Dermis microvascular lymphatic vessel endothelial cell (primary cell): ENCODE measurements at places on chromosomes 16 and 17. TPM values are rescaled to one million over a fixed set of nuclear protein-coding genes. Genes with fewer than 3 reads are reported as not detected.

KRTAP2-1 gene
- not detected in 2 replicates for total RNA-seq

ABHD15 gene
- 5.0 and 5.6 TPM in 2 replicates for total RNA-seq

TPSD1 gene
- total RNA-seq: not detected in 2 replicates

ARHGDIG gene
- 0.13 TPM in 1 of 2 replicates, not detected in the other for total RNA-seq

TAOK2 gene
- 71.8 and 84.1 TPM in 2 replicates for total RNA-seq

EIF3CL gene
- 157 and 212 TPM in 2 replicates for total RNA-seq

KRTAP4-4 gene
- total RNA-seq: not detected in 2 replicates

EPOP gene
- 0.76 and 0.90 TPM in 2 replicates for total RNA-seq

CACNA1H gene
- under 0.01 TPM in 2 replicates for total RNA-seq

ITGA2B gene
- total RNA-seq: 0.13 and 0.51 TPM in 2 replicates

ZNRF1 gene
- 9.2 and 16.6 TPM in 2 replicates for total RNA-seq

C1QTNF1 gene
- total RNA-seq: 8.3 and 10.7 TPM in 2 replicates

TPSB2 gene
- not detected in 2 replicates for total RNA-seq

PRSS8 gene
- total RNA-seq: not detected in 2 replicates

CTRB2 gene
- not detected in 2 replicates for total RNA-seq

KRT40 gene
- not detected in 2 replicates for total RNA-seq

KRTAP3-1 gene
- total RNA-seq: not detected in 2 replicates

KCNAB3 gene
- total RNA-seq: 0.13 and 0.26 TPM in 2 replicates

HBA1 gene
- total RNA-seq: not detected in 2 replicates

RNF167 gene
- total RNA-seq: 12.5 and 15.8 TPM in 2 replicates

VWA3A gene
- 0.13 TPM in 1 of 2 replicates, not detected in the other for total RNA-seq

REXO5 gene
- total RNA-seq: 2.7 and 2.9 TPM in 2 replicates

TGFB1I1 gene
- 26.2 and 40.7 TPM in 2 replicates for total RNA-seq

CMTR2 gene
- total RNA-seq: 29.1 and 29.3 TPM in 2 replicates

JPH3 gene
- total RNA-seq: 0.64 and 1.3 TPM in 2 replicates

LCAT gene
- 1.8 and 5.7 TPM in 2 replicates for total RNA-seq

CA5A gene
- not detected in 2 replicates for total RNA-seq

CHST6 gene
- total RNA-seq: 0.64 and 1.0 TPM in 2 replicates

PRAC1 gene
- total RNA-seq: not detected in 2 replicates

SYT17 gene
- 1.3 and 3.7 TPM in 2 replicates for total RNA-seq

INTS2 gene
- 14.4 and 18.0 TPM in 2 replicates for total RNA-seq

CHAD gene
- not detected in 2 replicates for total RNA-seq

HOXB9 gene
- total RNA-seq: 0.13 and 0.51 TPM in 2 replicates

SPATA32 gene
- total RNA-seq: not detected in 2 replicates

ADAD2 gene
- total RNA-seq: not detected in 2 replicates

CACNG4 gene
- not detected in 2 replicates for total RNA-seq

TAT gene
- total RNA-seq: not detected in 2 replicates

OMG gene
- 1.7 and 14.5 TPM in 2 replicates for total RNA-seq

CMTM1 gene
- total RNA-seq: 1.9 and 2.1 TPM in 2 replicates

DNAH9 gene
- total RNA-seq: under 0.01 TPM in 1 of 2 replicates, not detected in the other

PEMT gene
- 23.5 and 24.7 TPM in 2 replicates for total RNA-seq

FOXF1 gene
- total RNA-seq: 0.26 and 0.89 TPM in 2 replicates

PRSS27 gene
- total RNA-seq: 0.13 and 0.25 TPM in 2 replicates

CCL4 gene
- not detected in 2 replicates for total RNA-seq
